Left lung (tissue), 14 donors: ENCODE measurements at places on chromosomes 7 and 10. TPM values are rescaled to one million over a fixed set of nuclear protein-coding genes. Genes with fewer than 3 reads are reported as not detected.

The HECW1 gene
- 1.4 TPM for total RNA-seq

The ATOH7 gene
- total RNA-seq, result not detected

The PKD2L1 gene
- not detected for total RNA-seq

The IGF2BP3 gene
- total RNA-seq, result 2.0 TPM

- no peak for DNase-seq
Measured at GRCh38 chr10:21832821-21833130, 170.8 kb downstream of the DNAJC1 start.
